ENCODE measurements at places on chromosomes 13 and 19.

- no peak for ATAC-seq
These were observed 327.4 kb upstream of the ZNF507 start for GRCh38 chr19:32018014-32018413.

- ATAC-seq, result no peak
These were observed 119.4 kb downstream of the URI1 start for GRCh38 chr19:30061223-30062064.

GRCh38 chr19:45711851-45712698 is 18.6 kb downstream of the FBXO46 start:
- ATAC-seq, result no peak

- no peak for ATAC-seq
These were observed 136.8 kb upstream of the RNF113B start for GRCh38 chr13:98313922-98314292.

GRCh38 chr13:25816239-25816638 is 235.6 kb downstream of the SHISA2 start:
- no peak for ATAC-seq

DNA sequence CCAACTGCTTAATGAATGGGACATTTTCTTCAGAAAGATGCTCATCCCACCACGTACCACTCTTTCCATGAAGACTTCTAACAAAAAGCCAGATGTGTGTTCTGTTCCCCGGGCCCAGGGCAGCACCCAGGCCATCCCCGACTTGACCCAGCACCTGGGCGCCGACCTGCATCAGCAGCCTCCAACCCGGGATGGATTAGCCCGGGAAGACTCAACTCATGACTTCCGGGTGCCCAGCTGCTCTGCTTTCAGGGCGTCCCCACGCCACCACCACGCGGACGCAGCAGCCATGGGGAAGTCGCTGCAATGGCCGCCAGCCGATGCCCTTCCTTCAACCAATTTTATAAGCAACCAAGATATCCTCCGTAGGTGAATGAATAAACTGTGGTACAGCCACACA is 123.8 kb upstream of the TUBA3C start:
- no peak for ATAC-seq

DNA sequence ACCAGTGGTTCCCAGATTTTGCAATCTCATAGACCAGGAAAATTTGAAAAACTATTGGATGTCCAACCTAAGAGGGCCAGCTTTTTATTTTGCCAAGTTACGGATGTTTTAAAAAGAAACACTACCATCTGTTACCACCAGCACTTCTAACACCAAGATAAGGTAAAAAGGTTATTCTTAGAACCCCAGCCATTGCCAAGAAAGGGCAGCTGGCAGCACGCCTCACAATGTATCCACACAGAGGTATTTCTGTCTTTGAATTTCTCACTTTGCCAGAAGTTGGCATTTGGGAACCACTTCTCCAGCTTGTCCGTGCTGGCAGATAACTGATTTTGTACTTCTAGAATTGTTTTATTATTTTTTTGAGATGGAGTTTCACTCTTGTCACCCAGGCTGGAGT is 28.7 kb downstream of the CAPN12 start:
- no peak for ATAC-seq

DNA sequence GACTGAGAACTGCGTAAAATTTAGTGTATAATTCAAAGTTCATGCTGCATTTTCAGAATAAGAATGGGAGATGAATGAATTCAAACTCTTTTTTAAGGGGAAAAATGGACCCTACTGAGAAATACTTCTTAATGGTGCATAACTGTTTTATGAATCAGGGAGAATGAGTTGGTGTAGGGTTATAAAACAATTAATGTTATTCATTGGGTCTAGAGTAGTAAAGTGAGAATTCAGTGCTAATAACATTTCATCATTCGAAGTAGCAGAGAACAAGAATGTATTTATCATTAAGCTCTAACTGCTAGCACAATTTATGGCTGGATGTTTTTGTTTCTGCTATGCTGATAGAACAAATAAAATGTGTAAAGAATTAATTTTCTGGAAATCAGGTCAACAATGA is 310.2 kb downstream of the SLITRK5 start:
- ATAC-seq, result no peak

DNA sequence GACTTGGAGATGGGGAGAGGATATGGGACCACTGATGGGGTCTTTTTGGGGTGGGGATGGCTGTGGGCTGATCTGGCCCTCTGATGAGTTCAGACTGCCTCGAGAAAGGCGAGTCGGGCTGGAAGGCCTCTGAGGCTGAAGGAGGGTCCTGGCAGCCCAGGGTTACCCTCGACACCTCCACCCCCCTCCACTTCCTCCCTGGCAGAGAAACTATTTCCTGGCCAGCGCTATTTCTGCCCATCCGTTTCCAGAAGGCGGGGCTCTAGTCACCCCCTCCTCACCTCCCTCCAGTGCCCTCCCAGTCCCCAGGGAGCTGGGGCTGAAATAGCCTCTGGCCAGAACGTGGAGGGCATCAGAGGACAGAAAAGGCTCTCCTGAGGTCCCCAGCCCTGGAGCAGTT is 9.7 kb downstream of the EXOC3L2 start:
- no peak for ATAC-seq

- ATAC-seq, result no peak
These were observed 383.3 kb downstream of the RFC3 start for GRCh38 chr13:34201050-34201913.

DNA sequence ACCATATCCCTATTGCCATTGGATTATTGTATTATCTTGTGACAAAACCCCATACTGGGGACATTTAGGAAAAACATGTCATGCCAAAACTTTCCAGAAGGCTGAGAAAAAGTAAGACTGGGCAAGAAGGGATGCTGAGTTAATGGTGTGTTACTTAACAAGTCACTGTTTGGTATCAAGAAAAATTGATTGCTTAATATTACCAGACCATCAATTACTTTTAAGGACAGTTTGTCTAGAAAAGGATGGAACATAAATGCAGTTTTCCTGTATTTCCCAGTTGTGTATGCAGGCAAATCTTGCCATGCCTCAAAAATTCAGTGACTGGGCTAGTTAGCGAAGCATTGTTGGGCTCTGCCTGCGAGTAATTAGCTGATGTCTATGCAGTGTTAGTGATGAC is 705.6 kb upstream of the MIR17HG start:
- ATAC-seq, result no peak

GRCh38 chr19:13103581-13104359 is 1.1 kb upstream of the LYL1 start:
- ATAC-seq, result no peak

GRCh38 chr19:56671613-56671994 is at the start of gene ZNF835:
Gene ZNF835, minus strand, starts transcription at chr19:56671757. Its CDS starts 6,559 bp downstream, at chr19:56665198.
- peak; percentile 89 for ATAC-seq

DNA sequence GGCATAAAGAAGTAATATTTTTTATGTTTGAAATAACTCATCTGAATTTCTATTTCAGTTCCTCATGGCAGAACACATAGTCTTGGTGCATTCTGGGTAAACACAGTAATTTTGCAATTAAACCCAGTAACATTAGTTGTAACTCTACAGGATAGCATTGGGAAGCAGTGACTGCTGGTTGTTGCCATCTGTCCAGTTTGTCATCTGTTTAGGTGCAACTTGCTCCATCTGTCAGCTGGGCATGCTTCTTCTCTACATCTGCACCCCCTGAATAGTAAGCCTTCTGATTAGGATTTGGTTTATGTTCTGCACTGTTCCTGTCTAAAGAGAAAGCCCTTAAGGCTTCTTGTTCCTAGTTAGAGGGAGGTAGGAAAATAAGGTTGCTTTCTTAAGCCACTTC is 63.5 kb upstream of the CSNK1A1L start:
- no peak for ATAC-seq

DNA sequence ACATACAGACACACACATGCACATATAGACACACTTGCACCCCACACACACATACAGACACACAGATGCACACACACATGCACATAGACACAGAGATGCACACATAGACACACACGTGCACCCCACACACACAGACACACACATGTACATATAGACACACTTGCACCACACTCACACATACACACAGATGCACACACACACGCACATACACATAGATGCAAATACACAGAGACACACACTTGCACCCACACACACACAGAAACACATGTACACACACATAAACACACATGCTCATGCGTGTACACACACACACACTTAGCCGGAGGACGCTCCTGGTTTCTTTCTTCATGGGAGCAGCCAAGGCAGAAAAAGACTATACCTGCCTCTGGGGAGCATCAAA is 10.0 kb downstream of the COL4A2 start:
- ATAC-seq, result no peak

DNA sequence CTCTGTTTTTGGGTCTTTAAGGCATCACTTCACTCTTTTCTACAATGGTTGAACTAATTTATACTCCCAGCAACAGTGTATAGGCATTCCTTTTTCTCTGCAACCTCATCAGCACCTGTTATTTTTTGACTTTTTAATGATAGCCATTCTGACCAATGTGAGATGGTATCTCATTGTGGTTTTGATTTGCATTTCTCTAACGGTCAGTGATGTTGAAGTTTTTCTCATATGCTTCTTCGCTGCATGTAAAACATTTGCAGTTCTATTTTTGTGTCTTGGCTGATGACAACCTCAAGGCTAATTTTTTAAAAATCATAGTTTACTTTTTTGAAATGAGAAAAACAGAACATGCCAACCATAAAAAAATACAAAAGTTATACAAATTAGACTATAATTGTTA is 258.2 kb upstream of the EDNRB start:
- ATAC-seq, result no peak

GRCh38 chr19:18611327-18612050 is 1.2 kb upstream of the TMEM59L start:
- no peak for ATAC-seq

GRCh38 chr19:5042556-5042955 is 73.6 kb downstream of the KDM4B start:
- ATAC-seq, result no peak

DNA sequence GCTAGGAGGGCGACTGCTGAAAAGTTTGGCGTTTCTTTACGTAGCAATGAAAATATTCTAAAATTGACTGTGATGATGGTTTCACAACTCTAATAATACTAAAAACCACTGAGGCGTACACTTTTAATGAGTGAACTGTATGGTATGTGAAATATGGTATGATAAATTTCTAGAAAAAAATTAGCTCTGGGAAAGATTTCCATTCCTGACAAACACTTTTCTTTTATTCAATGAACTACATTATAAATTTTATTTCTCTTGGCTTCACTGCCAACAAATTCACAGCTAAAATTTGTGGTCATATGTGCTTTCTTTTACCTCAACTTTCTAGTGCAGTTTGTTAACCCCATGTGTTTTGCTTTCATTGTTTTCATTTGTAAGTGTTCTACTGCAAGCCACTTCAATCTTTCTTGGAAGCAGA is 11.1 kb downstream of the ZC3H13 start:
- ATAC-seq, result no peak

GRCh38 chr13:40648040-40648439 is 18.4 kb downstream of the FOXO1 start:
- no peak for ATAC-seq

DNA sequence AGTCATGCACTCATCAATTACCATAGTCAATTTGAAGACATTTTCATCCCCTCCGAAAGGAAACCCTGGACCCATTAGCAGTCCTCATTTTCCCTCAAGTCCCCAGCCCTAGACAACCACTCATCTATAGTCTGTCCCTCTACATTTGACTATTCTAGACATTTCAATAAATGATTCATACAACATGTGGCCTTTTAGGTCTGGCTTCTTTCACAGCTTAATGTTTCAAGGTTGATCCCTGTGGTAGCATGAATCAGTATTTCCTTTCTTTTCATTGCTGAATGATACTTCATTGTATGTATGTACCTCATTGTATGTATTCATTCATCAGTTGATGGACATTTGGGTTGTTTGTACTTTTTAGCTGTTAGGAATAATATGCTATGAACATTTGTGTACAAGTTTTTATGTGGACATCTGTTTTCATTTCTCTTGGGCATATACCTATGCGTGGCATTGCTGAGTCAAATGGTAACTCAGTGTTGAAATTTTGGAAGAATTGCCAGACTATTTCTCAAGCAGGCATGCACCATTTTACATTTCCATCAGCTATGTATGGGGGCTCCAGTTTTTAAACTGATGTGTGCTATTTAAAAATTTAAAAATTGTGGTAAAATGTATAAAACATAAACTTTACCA is 18.4 kb downstream of the SPATA13 start:
- ATAC-seq, result peak; percentile 90

GRCh38 chr13:23992781-23993679 is 95.7 kb upstream of the C1QTNF9B start:
- ATAC-seq, result no peak

DNA sequence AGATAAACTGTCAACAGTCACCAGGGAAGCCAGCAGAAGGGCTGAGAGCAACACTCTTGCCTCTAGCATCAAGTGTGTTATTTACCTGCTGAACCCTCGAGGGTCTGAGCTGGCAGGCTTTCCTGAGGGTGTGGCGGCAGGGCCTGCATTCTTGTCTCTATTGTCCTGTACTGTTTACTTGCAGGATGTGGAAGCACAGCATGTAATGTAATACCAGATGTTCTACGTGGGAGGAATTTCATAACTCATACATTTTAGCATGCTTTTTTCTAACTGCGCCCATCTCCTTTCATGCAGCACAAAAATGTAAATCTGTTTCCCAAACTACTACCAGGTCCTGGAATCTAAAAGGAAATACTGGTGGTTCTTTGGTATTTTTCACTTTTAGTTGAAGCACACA is 153.1 kb downstream of the RGCC start:
- ATAC-seq, result no peak

GRCh38 chr13:113840541-113841352 is 23.1 kb downstream of the GAS6 start:
- ATAC-seq, result peak; percentile 24

DNA sequence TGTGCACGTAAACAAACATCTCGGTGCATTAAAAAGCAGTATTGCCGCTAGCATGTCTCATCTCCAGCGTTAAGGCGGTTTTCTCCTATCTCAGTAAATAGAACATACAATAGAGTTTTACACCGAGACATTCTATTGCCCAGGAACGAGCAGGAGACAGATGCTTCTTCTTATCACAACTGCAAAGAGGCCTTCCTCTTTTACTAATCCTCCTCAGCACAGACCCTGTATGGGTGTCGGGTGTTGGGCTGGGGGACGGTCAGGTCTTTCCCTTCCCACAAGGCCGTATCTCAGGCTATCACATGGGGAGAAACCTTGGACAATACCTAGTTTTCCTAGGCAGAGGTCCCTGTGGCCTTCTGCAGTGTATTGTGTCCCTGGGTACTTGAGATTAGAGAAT is 21.2 kb downstream of the ZNF233 start:
- ATAC-seq, result no peak

GRCh38 chr13:102768909-102769308 is 4.7 kb downstream of the TEX30 start:
- ATAC-seq, result no peak

DNA sequence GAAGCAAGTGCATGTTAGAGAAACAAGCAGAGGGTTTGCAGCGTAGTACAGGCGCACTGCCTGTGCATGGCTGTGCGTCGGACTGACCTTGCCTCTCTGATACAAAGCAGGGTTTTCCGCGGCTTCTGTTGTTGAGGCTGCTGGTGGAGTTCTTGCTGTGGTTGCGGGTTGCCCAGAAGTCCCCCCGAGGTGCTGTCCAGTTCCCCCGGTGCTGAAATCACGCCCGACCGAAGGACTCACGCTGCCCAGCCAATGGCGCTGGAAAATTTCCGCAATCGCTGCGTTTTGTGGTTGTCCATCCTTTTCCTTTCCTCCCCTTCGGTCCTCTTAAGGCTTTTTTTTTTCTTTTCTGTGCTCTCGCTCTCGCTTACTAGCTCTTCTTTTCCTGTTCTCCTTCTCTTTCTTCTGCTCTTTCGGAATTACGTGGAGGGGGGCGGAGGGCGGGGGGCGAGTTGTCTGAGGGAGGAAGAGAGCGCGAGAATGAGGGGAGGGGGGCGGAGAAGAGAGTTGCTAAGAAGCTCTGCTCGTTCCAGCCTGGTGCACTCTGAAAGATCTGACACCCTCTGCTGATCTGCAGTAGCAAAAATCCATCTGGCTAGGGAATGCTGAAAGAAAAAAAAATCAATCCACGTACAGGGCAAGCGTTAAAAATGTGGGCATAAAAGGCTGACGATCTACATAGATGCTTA is at the start of gene SLITRK1:
TSS of gene SLITRK1 (minus strand) at position 558 of the 689 bp plus-strand sequence. CDS start 967 bp downstream, outside the sequence.
- no peak for ATAC-seq
